HT1080 (cell line): ENCODE measurements at places on chromosomes 4 and X.

- no peak for DNase-seq
Measured at GRCh38 chr4:89055157-89056080, 1.6 kb downstream of the FAM13A start.

- DNase-seq: no peak
Measured at GRCh38 chr4:94468093-94468769, 16.5 kb downstream of the PDLIM5 start.

- DNase-seq: no peak
Measured at GRCh38 chr4:97868097-97868496, 275.2 kb downstream of the STPG2 start.

DNA sequence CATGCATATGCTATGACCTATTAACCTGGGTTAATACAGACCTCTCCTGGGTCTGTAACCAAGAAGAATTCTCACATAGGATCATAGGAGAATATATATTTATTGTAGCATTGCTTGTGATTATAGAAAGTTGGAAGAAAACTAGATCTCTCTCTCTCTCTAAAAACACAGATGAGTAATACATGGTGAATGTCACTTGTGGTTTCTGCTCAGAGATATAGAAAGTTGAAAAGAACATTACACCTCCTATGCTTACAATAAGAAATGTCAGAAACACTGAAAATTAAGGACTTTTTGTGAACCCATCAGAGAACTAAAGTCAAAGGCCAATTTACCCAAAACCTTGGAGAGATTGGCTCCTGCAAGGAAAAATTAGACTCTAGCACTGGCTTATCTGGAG is 1389.5 kb downstream of the FAM133A start:
- peak; percentile 66 for DNase-seq

- DNase-seq: no peak
Measured at GRCh38 chr4:170580651-170581050, 490.9 kb upstream of the AADAT start.

- DNase-seq: no peak
Measured at GRCh38 chr4:97016186-97016907, 1126.9 kb downstream of the STPG2 start.

- no peak for DNase-seq
Measured at GRCh38 chrX:74922922-74923543, 2.2 kb downstream of the NEXMIF start.

DNA sequence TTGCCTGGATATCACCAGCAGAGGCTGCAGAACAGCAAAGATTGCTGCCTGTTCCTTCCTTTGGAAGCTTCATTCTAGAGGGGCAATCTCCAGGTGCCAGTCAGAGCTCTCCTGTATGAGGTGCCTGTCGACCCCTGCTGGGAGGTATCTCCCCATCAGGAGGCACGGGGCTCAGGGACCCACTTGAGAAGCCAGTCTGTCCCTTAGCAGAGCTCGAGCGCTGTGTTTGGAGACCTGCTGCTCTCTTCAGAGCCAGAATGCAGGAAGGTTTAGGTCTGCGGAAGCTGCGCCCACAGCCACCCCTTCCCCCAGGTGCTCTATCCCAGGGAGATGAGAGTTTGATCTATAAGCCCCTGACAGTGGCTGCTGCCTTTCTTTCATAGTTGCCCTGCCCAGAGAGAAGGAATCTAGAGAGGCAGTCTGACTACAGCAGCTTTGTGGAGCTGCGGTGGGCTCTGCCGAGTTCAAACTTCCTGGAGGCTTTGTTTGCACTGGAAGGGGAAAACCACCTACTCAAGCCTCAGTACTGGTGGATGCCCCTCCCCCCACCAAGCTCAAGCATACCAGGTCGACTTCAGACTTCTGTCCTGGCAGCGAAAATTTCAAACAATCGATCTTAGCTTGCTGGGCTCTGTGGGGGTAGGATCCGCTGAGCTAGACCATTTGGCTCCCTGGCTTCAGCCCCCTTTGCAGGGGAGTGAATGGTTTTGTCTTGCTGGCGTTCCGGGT is 57.9 kb downstream of the DKK2 start:
- peak; percentile 11 for DNase-seq

DNA sequence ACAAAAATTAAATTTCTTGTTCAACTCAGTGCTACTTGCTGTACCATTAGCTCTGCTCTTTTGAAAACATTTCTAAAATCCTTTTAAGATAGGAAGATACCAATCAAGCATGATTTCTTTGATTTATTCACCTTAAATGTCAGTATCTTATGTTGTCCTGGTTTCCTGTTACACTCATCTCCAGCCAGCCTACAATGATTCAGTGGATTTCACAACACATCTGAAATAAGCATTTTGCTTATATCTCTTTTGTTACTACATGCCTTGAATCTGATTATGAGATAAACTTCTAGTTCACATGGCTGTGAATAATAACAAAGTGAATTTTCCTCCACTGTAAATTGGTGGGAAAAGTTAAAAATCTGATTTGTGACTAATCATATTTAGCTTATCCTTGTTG is 112.5 kb upstream of the BMP3 start:
- peak; percentile 53 for DNase-seq

- no peak for DNase-seq
Measured at GRCh38 chrX:2536974-2537373, 36.2 kb upstream of the DHRSX start.

- peak; percentile 35 for DNase-seq
Measured at GRCh38 chr4:82578935-82579334, 17.1 kb upstream of the TMEM150C start.

DNA sequence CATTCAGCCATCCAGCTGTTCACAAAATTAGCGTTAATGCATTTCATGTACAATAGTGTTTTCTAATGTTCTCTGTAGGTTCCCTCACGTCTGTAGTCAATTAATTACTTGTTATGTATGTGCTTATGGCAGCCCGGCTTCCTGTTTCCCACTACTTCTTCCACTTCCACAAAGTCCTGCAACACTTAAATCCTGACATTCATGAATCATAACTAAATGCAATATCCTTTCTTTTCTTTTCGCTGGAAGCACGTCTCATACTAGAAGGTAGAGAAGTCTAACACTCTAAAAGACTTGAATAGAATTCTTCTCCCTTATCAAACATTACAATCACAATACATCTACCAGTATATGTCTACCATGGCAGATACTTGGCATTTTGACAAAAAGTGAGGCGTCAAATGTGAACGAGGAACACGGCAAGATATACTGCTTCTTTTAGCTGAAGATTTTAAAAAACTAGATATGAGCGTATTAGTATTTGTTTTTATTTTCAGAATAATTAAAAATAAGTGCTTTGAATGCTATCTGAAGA is 239.0 kb upstream of the DIAPH2 start:
- DNase-seq: no peak

GRCh38 chr4:161936625-161937550 is 226.9 kb downstream of the FSTL5 start:
- DNase-seq: peak; percentile 93

GRCh38 chr4:150743564-150744342 is 161.8 kb downstream of the MAB21L2 start:
- no peak for DNase-seq

DNA sequence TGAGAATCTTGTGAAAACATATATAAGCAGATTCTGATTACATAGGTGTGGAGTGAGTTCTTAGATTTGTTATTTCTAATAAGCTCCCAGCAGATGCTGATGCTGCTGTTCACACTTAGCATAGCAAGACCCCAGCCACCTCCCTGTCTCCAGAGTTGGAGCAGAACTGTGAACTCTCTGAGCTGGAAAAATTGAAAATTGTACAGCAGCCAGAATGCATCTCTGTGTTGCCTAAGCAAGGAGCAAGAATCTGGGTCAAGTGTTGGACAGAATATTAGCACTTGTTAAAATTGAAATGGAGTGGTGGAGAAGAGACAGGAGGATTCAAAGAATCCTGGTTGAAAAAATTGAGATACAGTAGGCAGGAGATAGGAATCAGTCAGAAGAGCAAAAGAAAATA is 146.6 kb upstream of the FAM47C start:
- no peak for DNase-seq

- peak; percentile 13 for DNase-seq
Measured at GRCh38 chr4:83821493-83821892, 285.6 kb downstream of the GPAT3 start.

DNA sequence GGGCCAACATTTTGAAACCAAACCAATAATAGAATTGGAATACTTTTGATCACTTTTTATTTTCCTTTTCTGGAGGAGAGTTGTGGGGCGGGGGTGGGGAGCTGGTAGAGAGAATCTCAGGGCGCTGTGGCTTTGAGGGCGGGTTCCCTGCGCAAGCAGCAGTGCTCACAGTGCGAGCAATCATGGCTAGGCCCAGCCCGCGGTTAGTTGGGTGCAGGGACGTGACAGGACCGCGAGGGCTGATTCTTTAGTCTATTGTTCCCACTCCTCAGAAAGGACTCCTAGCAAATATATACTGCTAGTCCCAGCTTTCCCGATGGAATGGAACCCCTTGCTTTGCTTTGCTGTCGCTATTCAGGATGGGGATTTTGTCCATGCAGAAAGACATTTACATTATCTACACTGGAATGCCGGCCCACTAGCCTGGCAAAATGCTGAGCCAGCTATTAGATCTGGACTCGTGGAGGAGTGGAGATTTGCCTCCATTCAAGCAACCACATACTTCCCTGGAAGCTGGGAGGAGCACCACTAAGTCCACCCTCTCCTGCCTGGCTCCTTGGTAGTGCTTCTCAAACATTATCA is 23.9 kb upstream of the APLN start:
- DNase-seq: no peak

DNA sequence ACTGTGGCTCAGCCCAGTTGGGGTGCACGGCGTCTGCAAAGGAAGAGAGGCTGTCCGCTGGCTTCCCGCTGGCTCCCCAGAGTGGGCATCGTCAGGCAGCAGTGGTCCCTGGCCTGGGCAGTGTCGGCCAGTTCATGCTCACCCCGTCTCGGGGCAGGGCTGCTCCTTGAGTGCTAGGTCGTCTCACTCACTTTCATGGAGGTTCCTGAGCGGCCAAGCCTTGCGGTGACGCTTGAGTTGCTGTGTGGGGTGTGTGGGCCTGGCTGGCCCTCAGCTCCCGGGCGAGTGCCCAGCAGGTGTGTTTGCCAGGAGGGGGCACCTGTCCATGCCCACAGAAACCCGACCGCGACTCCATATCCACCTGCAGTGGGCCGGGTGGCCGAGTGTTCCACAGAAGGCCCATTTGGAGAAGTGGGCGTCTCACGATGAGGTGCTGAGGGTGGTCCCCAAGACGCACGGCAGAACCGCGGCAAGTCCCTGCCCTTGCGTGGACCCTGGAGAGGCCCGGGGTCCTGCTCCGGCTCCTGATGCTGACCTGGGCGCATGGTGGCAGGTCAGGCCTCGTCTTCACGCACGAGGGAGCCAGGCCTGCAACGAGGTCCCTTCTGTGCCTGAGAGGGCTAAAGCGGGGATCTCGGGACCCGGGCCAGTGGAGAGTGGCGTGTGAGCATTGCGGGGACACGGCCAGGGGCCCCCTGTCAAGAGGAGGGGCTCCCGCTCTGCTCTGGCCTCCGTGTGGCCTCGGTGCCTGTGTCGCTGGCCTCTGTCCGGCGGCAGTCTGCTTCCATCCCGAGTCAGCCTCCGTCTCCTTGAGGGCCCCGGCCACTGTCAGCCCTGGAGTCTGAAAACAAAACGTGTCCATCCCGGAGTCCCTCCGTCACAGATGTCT is 18.5 kb upstream of the UVSSA start:
- no peak for DNase-seq

DNA sequence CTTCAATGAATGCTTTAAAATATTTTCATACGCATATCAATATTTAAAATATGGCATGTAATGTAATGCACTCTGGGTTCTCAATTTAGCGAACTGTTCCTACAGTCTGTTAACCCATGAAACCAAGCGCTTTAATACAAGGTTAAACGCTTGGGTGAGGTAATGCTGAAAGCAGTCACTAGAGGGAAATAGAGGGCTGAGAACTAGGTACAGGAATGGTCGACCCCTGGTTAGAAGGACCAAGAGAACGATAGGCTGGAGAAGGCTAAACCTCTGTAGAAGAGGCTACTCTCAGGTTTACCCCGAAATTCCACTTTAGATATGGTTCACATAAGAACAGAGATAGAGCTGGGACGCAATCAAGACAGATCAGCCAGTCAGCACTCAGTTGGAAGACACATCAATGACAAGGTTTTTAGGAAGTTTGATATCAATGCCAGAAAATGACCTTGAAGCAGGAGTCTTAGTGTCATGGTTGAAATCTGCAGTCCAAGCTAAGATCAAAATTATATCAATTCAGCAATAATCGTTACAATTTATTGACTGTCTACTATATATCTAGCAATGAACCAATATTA is 26.9 kb downstream of the ARSJ start:
- peak; percentile 48 for DNase-seq

DNA sequence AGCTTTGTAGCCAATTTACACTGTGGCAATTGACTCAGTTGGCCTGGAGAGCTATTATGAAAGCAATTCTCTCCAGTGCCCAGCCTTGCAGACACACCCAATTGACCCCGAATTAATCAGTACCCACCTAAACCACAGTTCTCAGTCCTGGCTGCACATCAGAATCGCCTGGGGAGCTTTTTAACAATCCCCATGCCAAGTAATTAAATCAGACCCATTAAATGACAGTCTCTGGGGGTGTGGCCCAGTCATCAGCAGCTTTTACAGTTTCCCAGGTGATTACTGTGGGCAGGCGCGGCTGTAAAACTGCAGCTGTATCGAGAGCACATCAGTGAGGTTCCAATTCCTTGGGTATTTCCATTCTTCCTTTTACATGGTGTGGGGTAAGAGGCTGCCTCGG is 460.9 kb upstream of the FAT1 start:
- no peak for DNase-seq

DNA sequence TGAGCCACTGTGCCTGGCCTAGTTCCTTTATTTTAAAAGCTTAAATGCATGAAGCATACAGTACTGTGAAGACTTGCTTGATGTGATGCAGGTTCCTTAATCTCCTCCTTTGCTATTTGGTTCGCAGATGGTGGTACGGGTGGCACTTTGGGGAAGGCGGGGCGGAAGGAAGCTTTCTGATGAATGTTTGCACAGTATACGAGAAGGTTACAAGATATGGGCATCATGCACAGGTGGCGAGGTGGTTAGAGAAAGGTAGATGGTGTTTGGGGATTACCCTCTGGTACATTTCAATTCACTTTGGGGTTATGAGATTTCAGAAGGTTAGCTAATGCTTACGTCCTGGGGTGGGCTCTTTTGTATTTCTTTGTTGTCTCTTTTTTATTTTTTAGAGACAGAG is 17.2 kb downstream of the RHOH start:
- no peak for DNase-seq

DNA sequence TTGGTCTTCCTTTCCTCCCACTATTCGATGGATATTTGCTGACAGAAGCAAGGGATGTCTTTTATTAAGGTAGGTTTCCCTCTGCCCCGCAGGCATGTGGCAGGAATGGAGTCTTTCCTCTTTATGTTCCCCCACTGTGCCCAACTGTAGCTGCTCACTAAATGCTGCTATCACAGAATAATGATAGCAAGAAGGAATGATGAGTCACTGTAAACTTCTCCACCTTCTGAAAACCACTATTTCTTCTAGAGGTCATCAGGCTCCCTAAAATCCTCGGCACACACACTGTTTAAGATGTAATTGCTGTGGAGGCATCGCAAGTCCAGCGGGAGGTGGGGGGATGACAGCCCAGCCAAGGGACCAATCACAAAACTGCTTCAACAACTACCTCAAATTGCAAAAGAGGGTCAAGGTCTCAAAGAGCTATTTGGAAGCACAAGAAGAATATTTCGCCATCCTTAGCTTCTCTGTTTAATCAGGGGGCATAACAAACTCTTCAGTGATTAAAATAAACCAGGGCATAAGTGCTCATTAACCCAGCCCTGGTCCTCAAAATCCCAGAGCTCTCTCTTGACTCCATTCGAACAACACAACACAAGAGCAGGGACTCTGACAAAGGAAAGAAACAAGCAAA is 13.9 kb downstream of the QDPR start:
- DNase-seq: no peak

GRCh38 chr4:86894455-86894854 is 2.2 kb upstream of the C4orf36 start:
- DNase-seq: peak; percentile 72
